Activated naive CD4-positive, alpha-beta T cell treated with anti-CD3 and anti-CD28 coated beads for 36 hours (primary cell): ENCODE measurements at places on chromosomes 6 and 20. TPM values are rescaled to one million over a fixed set of nuclear protein-coding genes. Genes with fewer than 3 reads are reported as not detected.

GRCh38 chr20:20712474-20713243, at the start of gene RALGAPA2:
Gene RALGAPA2 (minus strand): TSS chr20:20712644. CDS start chr20:20712480, 164 bp downstream.
- peak; percentile 96 for DNase-seq

The SALL4 gene
- total RNA-seq = not detected

- DNase-seq = no peak
Observed at GRCh38 chr6:101722991-101723579, 329.6 kb downstream of the GRIK2 start.

The SLC17A5 gene
- total RNA-seq = 2.0 TPM

- no peak for DNase-seq
Observed at GRCh38 chr20:52004018-52004417, 187.6 kb downstream of the ZFP64 start.

The IL17A gene
- total RNA-seq = 0.12 TPM

GRCh38 chr20:47710665-47711045, 74.6 kb downstream of the SULF2 start:
- no peak for DNase-seq

DNA sequence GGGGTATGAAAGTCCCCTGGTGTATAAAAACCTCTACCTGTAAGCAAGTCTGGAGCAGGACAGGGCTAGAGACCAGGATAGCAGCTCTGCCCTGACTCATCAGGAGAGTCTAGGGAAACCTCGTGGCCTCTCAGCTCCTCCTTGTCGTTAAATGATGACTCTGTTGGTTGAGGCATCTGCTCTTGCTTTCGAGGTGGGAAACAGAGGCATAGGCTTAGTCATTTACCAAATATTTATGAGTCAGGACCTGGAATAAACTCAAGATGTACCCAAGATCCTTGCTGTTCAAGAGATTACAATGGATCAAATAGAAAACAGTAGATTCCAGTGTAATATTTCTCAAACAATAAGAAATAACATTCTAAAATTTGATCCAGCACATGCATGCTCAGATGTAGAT, 5.5 kb downstream of the MANBAL start:
- peak; percentile 19 for DNase-seq

GRCh38 chr6:95676011-95676628, 98.8 kb downstream of the MANEA start:
- no peak for DNase-seq

The RNF5 gene
- 39.9 TPM for total RNA-seq

The PKIB gene
- total RNA-seq = 0.67 TPM

The RHAG gene
- not detected for total RNA-seq

The MAP3K5 gene
- total RNA-seq = 9.4 TPM

DNA sequence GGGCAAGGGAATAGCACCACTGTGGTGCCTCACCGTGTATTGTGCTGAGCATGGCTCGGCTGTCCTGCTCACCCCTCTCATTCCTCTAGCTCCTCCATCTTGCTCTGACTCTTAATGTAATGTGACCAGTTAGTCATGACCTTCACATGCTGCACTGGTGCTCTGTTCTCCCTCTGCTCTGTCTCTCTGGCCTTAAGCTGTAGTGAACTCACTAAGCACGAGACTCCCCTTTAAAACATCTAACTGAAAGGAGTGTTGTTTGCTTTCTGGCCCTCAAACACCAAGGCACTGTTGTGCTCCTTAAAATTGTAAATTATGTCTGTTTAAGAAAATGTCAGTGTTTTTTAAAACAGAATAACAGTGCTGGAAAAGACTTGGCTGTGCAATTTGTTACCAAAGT, 140.4 kb downstream of the HDGFL1 start:
- DNase-seq = no peak

DNA sequence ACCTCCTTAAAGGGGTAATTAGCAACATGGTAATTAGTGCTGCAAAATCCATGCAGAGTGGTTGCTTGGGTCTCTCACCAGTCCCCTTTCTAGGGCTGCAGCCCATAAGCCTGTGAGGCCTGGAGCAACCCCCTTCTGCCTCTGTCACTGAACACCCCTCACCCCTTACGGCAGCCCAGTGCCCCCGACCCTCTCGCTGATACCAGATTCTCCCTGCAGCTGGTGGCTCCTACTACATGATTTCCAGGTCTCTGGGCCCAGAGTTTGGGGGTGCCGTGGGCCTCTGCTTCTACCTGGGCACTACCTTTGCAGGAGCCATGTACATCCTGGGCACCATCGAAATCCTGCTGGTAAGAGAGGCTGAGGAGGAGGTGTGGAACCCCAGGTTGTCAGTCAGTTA, 8.0 kb downstream of the SLC12A5 start:
- DNase-seq = no peak

- DNase-seq = no peak
Observed at GRCh38 chr20:21437816-21438215, 40.5 kb upstream of the NKX2-4 start.

The ASIP gene
- not detected for total RNA-seq

- no peak for DNase-seq
Observed at GRCh38 chr20:24273251-24273650, 196.2 kb upstream of the SYNDIG1 start.

DNA sequence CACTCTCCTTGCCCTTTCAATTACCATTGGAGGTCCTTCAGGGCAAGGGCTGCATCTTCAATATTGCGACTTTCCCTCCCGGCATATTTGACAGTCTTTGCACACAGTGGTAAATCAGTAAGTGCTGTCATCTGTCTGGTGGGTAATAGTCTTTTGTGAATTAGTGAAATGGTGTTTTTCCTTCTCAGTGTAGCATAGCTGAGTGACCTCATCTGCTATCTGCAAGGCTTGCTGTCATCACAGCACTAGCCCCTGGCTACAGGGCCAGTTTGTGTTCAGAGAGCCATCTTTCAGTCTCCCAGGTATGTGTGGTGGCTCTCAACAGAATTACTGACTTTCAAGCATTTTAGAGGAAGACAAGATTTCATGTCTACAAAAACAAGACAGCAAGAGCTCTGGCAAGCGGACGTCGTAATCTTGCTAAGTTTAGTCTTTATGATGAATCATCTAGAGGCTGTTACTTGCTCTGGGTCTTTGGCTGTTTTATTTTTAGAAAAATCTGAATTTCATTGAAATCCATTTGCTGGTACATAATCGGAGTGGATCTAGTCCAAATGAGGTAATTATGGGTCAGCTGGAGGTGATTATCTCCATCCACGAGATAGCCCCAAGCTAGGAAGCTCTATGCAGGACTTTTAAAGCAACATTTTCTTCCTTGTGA, 528.9 kb downstream of the EPM2A start:
- DNase-seq = no peak

- DNase-seq = peak; percentile 65
Observed at GRCh38 chr6:108592371-108593337, 31.9 kb downstream of the FOXO3 start.

- no peak for DNase-seq
Observed at GRCh38 chr6:62808565-62809293, 402.5 kb upstream of the FKBP1C start.

DNA sequence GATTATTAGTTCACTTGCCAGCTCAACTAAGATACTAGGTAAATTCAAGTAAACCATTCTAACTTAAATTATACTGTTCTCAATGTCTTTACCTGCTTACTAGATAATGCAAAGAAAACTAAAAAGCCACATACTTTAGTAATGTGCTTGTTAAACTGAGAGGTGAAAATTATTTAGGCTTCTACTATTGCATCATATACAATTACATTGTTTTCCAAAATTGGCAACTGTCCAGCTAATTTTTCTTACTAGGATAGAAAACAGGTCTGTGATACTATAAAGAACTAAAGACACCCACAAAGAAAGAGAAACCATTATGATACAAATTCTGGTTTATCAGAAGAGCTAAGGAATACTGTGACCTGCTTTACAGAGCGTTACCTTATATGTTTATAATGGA, 45.6 kb upstream of the ALDH8A1 start:
- DNase-seq = no peak

GRCh38 chr6:45231660-45232059, 96.5 kb upstream of the RUNX2 start:
- no peak for DNase-seq

The FERMT1 gene
- total RNA-seq = 0.12 TPM

GRCh38 chr20:32989507-32990283, 14.5 kb downstream of the SUN5 start:
- no peak for DNase-seq

DNA sequence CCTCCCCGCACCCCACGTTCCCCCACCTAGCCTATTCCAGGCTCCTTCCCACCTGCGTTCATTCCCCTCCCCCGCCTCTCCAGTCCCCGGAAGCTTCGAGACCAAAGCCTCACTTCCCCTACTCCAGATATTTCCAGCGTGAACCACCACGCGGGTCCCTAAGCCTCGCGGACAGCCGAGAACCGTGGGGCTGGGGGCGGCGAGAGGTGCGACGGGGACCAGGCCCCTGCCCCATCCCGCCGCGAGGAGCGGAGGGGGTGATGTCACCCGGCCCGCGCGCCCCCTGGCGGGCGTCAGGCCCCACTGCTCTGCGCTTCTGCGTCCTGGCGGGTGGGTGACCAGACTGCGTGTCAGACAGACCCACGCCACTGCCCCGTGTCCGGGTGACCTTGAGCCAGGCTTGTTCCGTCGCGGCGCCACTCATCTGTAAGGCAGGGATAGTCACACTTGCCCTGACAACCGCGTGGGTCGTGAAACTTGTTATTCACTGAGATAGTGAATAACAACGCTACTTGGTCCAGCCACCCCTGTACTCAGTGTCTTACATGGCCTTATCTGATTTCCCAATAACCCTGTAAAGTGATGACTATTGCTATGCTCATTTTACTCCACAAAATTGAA, 9.0 kb upstream of the HSP90AB1 start:
- DNase-seq = peak; percentile 77

- DNase-seq = no peak
Observed at GRCh38 chr6:57017069-57017468, 29.4 kb upstream of the KIAA1586 start.

- no peak for DNase-seq
Observed at GRCh38 chr20:63020681-63021080, 13.9 kb upstream of the BHLHE23 start.

The SFTA2 gene
- total RNA-seq = not detected

The NKAPL gene
- not detected for total RNA-seq

The SCRT2 gene
- not detected for total RNA-seq

The SIRPA gene
- total RNA-seq = 0.10 TPM

DNA sequence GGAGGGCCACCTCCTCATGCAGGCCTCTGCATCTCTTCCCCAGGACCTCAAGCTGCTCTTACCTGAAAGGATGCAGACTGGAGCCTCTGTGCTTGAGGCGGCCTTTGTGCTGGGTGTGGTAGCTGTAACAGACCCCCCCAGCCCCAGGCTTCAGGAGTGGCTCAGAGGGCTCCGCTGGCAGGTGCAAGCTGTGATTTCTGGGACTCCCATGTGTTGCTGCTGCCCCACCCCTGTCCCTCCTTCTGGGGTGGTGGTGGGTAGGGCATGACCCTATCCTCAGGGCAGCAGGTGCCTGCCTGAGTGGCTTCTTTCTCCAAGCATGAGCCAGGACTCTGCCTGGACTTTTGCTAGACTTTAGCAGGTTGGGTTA, 121.2 kb downstream of the SULF2 start:
- DNase-seq = no peak

The SAPCD1 gene
- 10.5 TPM for total RNA-seq

GRCh38 chr20:37977338-37977737, 55.9 kb downstream of the TTI1 start:
- DNase-seq = no peak

DNA sequence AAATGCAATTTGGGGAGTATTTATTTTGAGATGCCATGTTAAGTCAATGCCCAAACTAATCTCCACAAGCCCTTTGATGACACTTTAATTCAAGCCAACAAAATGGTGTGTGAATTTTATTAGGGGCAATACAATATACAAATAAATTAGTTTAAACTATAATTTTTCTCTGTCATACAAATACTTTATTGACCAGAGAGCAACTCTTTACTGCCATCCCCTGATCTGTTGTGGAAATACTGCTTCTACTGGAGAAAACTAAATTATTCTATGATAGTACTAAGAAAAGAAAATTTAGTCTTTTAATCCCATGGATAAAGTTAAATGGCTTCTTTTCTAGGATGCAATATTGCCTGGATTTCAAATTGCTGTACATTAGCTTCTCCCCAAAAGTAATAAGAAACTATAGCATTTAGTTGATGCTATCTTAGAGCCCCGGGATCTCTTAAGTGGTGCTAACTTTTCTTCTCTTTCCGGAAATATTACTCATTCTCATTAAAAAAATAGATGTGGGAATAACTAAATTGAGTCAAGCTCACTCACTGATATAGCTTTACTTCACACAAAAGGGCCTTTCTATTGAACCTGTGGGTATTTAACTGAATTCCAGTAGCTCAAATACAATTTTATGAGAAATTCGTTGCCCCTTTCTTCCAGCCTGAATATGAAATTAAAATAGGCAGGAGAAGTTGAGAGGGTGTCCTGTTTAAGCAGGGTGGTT, 49.2 kb downstream of the SMPDL3A start:
- no peak for DNase-seq

The CD93 gene
- total RNA-seq = not detected

DNA sequence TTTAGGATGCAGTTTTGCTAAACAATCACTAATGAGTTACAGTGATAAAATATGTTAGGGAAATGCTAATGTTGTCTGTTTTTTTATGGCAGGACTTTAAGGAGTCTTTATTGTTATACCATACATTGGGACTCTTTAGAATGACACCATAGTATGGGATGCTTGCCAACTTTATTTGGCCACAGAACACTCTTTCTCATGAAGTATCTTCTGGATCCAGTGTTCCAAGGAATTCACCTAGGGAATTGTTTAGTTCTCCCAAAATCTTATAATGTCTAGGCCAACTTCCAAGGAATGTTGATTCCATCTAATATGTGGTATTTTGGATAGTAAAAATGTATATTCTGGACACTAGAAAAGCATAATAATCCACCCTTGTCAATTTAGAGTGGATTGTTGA, 3.3 kb downstream of the RIN2 start:
- no peak for DNase-seq
